Aorta (tissue), 5 donors: ENCODE measurements at places on chromosomes 3 and 15. TPM values are rescaled to one million over a fixed set of nuclear protein-coding genes. Genes with fewer than 3 reads are reported as not detected.

- H3K4me3 ChIP-seq = no peak overlapping the region
- no peak for DNase-seq
- no peaks in the 10 kb centered on the region for H3K27me3 ChIP-seq
- no peaks in the 10 kb centered on the region for H3K4me1 ChIP-seq
- no peak overlapping the region for H3K27ac ChIP-seq
- no peaks in the 10 kb centered on the region for H3K36me3 ChIP-seq
Measured at GRCh38 chr15:72156928-72157327, 38.7 kb downstream of the SENP8 start.

DNA sequence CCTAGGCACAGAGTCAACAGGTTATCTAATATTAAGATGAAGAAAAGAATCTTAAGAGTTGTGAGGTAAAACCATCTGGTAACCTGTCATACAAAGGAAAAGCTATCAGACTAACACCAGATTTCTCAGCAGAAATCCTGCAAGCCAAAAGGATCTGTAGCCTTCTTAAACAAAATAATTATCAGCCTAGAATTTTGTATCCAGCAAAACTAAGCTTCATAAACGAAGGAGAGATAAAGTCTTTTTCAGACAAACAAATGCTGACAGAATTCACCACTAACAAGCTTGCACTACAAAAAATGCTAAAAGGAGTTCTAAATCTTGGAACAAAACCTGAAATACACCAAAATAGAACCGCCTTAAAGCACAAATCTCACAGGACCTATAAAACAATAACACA is 9.9 kb upstream of the IGSF11 start:
- no peak for DNase-seq
- H3K36me3 ChIP-seq = no peaks in the 10 kb centered on the region
- H3K4me1 ChIP-seq = no peaks in the 10 kb centered on the region
- no peaks in the 10 kb centered on the region for H3K27me3 ChIP-seq
- H3K27ac ChIP-seq = no peak overlapping the region

- no peaks in the 10 kb centered on the region for H3K4me1 ChIP-seq
- H3K27me3 ChIP-seq = no peaks in the 10 kb centered on the region
- no peak overlapping the region for H3K27ac ChIP-seq
Measured at GRCh38 chr3:150729682-150730360, 26.1 kb upstream of the ERICH6 start.

The PLA2G4D gene
- total RNA-seq = not detected

The SCN5A gene
- 0.45 TPM for total RNA-seq

The KLHL40 gene
- not detected for total RNA-seq

DNA sequence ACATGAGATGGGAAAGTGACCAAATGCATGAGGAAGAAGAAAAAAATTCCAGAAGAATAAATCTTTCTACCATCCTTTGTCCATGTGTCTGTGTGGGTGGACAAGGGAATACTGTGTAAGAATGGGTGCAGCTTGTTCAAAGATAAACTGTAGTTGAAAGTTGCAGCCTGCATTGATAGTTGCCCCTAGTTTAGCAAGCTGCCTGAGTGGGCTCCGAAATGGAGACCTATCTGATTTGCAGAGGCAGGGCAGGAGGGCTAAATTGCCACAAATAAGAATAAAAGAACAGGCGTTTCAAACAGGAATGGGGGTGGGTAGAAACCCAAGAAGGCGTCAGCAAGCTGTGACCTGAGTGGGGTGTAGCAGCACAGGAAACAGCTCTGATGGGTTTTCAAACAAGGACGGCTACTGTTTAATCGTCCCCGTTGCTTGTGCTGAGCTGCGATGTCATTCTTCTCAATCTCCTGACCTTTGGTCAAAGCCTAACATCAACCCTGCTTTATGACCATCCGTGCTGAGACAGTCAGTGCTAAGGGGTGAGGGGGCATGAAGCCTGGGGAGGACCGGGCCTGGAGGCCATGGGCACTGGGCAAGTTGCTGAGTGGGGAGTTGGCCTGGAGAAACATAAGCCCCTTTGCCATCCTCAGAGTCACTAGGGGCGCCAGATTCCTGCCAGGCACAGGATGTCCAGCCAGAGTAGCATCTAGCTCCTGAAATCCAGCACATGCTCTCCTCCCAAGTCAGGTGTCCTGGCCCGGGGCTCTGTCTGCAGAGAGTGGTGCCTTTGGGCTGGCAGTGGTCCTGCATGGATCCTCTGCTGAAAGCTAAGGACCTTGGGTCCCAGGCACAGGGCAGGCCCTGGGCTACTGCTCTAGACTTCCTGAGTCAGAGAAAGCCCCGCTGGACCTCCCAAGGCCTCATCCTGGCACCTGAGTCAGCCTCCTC is 19.2 kb upstream of the C15orf39 start:
- DNase-seq = no peak
- no peaks in the 10 kb centered on the region for H3K4me1 ChIP-seq
- no peak overlapping the region for H3K27ac ChIP-seq

The GOLGA6L1 gene
- total RNA-seq = not detected

- no peak overlapping the region for H3K4me3 ChIP-seq
- H3K27me3 ChIP-seq = no peaks in the 10 kb centered on the region
- H3K27ac ChIP-seq = no peak overlapping the region
- peak; percentile 59 for DNase-seq
Measured at GRCh38 chr3:14534516-14535191, 5.5 kb downstream of the GRIP2 start.

DNA sequence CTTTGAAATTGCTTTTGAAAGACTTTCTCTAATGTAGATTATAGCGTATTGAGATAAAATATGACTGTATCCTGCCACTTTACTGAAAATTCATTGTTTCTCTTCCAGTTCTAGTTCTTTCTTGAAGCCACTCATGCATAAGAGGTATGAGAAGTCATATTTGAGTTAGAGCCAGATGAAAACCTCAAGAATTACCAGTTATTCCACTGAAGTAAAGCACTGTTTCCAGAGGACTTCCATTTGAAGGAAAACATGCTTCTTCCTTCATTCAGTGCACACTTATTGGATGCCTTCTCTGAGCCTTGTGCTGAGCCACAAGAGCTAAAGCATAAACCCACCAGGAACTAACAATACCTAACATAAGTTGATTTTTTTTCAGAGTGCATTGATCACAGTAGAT is 513.4 kb downstream of the ZNF385D start:
- no peak overlapping the region for H3K4me3 ChIP-seq
- H3K4me1 ChIP-seq = no peaks in the 10 kb centered on the region
- H3K27me3 ChIP-seq = no peaks in the 10 kb centered on the region
- DNase-seq = no peak

GRCh38 chr3:46462511-46462910 is 2.2 kb downstream of the LTF start:
- H3K4me3 ChIP-seq = no peak overlapping the region
- H3K36me3 ChIP-seq = no peaks in the 10 kb centered on the region
- no peaks in the 10 kb centered on the region for H3K4me1 ChIP-seq
- no peak overlapping the region for H3K27ac ChIP-seq

GRCh38 chr3:78906930-78907329 is 860.9 kb downstream of the ROBO1 start:
- H3K4me1 ChIP-seq = no peaks in the 10 kb centered on the region
- no peaks in the 10 kb centered on the region for H3K36me3 ChIP-seq

DNA sequence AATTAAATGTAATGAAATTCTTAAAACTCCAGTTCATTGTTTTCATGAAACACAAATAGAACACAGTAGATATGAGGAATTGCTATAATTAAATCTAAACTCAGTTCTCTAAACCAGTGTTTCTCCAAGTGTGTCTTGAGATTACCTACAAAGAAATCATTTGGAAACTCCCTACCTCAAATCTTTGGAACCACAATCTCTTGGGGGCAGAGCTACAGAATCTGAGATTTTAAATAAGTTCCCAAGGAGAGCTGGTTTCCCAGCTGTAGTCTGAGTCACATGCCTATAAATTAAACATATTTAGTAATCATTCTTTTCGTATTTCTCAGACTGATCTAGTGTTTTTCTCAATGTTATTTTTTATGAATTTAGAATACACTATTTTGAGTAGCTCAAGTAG is 17.0 kb upstream of the ACTC1 start:
- peaks cover 5% of the 10 kb centered on the region for H3K4me1 ChIP-seq
- no peaks in the 10 kb centered on the region for H3K36me3 ChIP-seq
- no peak for DNase-seq
- H3K4me3 ChIP-seq = no peak overlapping the region
- no peak overlapping the region for H3K27ac ChIP-seq

The NPAP1 gene
- total RNA-seq = not detected

GRCh38 chr3:150771600-150771999 is 8.6 kb upstream of the SIAH2 start:
- no peak for DNase-seq
- H3K4me3 ChIP-seq = no peak overlapping the region
- H3K27me3 ChIP-seq = no peaks in the 10 kb centered on the region
- H3K27ac ChIP-seq = no peak overlapping the region
- no peaks in the 10 kb centered on the region for H3K36me3 ChIP-seq
- no peaks in the 10 kb centered on the region for H3K4me1 ChIP-seq

DNA sequence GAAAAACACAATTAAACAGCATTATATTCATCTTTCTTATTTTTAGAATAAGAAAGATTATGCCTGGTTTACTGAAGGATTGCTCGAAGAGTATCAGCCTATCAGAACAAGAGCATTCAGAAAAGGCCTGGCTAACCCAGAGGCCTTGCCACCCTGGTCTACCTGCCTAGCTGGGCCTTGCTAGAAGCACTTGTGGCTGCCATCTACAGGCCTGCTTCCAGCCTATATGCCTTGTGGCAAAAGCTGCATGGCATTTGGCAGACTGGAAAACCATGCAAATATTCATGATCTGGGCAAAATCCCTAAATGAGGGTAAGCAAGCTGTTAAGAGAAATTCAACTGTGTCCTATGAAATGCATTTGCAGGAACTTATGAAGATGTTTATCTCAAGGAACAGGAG is 9.3 kb upstream of the ATP13A4 start:
- H3K27ac ChIP-seq = no peak overlapping the region
- no peaks in the 10 kb centered on the region for H3K4me1 ChIP-seq
- H3K36me3 ChIP-seq = no peaks in the 10 kb centered on the region
- H3K4me3 ChIP-seq = no peak overlapping the region
- DNase-seq = no peak
- H3K27me3 ChIP-seq = no peaks in the 10 kb centered on the region

GRCh38 chr3:101036213-101036618 is 43.0 kb upstream of the ABI3BP start:
- peaks cover 7% of the 10 kb centered on the region for H3K4me1 ChIP-seq
- no peaks in the 10 kb centered on the region for H3K27me3 ChIP-seq
- no peak overlapping the region for H3K27ac ChIP-seq
- no peak for DNase-seq
- no peak overlapping the region for H3K4me3 ChIP-seq

The IGSF10 gene
- total RNA-seq = 7.7 TPM

DNA sequence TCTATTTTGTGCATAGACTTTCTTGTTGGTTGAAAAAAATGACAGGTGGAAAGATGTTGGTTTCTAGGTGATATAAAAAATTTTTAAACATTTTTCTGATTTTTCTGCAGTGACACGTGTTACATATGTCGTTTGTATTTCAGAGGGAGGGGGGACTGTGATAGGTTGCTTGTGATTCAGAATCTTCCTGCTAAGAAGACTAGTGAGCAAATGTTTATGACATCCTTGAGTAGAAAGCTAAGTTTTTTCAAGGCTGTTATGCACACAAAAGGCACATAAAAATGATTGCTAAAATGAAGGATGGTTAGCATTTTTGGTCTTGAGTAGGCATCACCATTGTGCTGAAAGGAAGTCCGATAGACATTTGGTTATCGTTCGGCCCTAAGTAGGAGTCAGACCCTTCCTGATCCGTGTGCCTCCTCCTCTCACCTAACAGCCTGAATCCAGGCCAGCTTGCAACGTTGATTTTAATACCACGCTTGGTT is 1.5 kb downstream of the ZNF639 start:
- no peaks in the 10 kb centered on the region for H3K4me1 ChIP-seq
- no peak overlapping the region for H3K27ac ChIP-seq
- H3K27me3 ChIP-seq = no peaks in the 10 kb centered on the region

The ANO10 gene
- 42.6 TPM for total RNA-seq

- H3K27me3 ChIP-seq = no peaks in the 10 kb centered on the region
- H3K36me3 ChIP-seq = no peaks in the 10 kb centered on the region
- no peak overlapping the region for H3K27ac ChIP-seq
- H3K4me3 ChIP-seq = no peak overlapping the region
- DNase-seq = no peak
Measured at GRCh38 chr3:45103334-45103733, 42.8 kb downstream of the CDCP1 start.

The TRIM71 gene
- not detected for total RNA-seq

The TIMP4 gene
- 60.1 TPM for total RNA-seq

The CCDC39 gene
- total RNA-seq = 0.60 TPM

DNA sequence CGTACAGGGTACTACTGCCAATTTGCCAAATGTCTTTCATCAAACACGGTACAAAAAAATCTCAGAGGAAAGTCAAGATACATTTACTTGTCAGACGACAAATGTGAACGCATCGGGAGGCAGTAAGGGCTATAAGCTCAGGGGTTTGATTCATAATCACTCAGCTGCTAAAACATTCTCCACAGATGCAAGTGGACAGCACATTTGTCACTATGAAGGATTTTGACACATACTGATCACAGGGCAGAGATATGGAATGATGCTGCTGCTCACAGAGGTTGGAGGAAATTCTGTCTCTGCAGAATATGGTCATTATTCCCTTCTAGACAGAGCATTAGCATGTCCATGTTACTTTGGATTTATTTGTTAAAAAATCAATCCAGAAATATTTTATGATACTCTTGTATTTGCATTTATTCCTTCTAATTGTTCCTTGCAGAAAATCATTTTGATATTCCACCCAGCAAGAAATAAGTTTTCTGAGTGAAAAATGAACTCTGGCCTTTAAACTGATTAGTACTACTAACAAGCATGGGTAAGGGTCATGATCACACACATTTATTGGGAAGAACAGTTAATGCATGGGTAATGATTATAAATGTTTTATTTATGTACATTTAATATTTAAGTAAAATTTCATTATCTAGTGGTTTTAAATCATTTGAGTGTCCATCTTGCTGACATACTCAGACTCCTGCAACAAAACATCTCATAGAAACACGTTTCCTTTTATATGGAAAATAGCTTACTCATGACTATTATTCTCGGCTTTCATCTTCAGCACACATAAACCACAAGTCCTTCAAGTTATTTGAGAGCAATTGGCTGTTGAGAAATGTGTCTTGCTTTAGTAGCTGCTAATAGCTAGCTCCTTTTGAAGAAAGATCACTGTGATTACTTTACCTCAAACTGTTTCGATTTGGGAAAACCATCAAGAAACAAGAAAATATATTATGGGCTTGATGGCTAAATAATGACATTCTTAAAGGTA is 559.3 kb downstream of the MECOM start:
- no peaks in the 10 kb centered on the region for H3K36me3 ChIP-seq
- peaks cover 2% of the 10 kb centered on the region for H3K4me1 ChIP-seq
- H3K27ac ChIP-seq = no peak overlapping the region
- H3K27me3 ChIP-seq = no peaks in the 10 kb centered on the region
